ENCODE measurements at places on chromosomes 5 and 9.
A peak's percentile ranks its signal among the peaks of the same experiment; 100 is the strongest.

GRCh38 chr9:19231904-19232822, 1.7 kb downstream of the DENND4C start:
- no peak for DNase-seq

GRCh38 chr5:142527234-142527633, 158.7 kb downstream of the FGF1 start:
- DNase-seq, result no peak

DNA sequence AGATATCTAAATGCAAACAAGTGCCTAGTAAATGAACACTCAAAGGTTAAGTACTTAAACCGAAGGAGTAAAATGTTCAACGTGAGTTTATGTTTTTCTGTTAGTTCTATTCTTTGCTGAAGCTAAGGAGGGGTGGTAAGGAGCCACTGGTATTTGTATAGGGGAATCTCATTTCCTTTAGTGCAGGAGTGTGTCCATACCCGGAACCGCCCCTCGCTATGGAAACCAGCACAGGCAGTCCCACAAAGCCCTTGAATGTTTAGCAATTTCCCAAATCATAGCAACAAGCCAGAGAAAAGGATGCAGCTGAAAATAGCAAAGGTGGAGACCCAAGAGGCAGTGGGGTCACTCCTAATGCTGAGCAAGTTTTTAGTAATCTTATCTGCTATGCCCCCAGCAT, 78.8 kb upstream of the STK32A start:
- no peak for DNase-seq

DNA sequence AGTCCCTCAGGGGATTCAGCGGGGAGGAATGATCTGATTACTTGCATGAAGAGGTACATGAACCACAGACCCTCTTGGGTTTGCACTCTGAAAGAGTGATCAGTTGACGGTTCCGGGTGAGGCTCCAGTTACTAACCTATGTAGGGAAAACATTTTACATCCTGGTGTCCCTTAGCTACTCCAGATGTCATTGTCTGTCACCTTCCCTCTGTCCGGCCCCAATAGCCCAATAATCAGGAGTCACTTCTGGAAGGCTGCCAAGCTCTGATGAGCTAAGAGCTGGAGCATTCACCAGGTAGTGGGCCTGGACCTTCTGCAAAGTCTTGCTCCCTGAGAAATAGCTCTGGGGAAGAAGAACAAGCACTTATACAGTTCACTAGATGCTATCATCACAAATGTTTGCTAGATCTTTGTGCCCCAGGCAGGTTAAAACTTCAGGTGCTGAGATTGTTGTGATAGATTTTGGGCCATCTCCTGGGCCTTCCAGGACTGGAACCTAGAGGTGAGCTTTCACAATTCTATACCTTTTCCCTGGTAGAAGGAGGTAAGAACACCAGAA, 64.5 kb downstream of the ENTREP1 start:
- no peak for DNase-seq

DNA sequence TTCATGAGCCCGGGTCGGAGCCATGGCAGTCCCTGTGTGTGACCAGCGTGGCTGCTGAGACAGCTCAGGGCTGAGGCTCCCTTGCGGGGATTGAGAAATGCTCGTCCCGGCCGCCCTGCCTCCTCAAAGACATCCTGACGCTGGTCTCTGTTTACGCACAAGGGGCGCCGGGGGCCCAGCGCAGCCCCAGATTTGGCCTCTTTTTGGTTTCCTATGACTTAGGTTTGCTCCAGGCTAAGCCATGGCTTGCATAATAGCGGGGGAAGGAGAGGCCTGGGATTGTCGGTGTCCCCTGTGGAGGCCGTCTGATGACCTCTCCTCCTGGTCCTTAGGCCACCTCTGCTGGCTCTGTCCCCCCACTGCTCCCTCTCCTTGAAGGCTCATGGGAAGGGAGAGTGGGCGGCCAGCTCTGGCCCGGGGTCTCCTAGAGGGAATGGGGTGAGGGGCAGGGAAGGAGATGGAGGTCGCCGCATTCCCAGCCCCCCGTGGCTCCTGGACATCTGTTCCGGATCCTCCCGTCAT, 3.5 kb downstream of the LAMC3 start:
- no peak for DNase-seq

- DNase-seq, result peak; percentile 68
These were observed at the start of gene PPP6C for GRCh38 chr9:125189361-125190289. TSS of gene PPP6C (minus strand) at chr9:125189803. CDS start at chr9:125189718, 85 bp downstream.

DNA sequence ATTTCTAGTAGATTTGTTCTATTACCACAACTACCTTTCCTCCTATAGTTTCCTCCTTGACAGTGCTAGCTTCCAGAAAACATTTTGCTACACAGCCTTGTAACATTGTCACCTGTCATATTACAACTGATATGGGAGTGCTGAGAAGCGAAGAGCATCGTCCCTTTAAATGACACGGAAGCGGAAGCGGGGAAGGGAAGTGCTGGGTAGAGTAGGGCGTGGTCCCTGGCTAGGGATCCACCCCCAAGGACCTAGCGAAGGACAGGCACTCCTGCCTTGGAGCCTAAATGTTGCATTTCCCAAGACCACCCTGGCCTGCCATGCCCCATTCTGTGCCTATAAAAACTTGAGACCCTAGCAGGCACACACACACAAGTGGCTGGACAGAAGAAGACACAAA, 57.4 kb upstream of the RANBP6 start:
- no peak for DNase-seq

DNA sequence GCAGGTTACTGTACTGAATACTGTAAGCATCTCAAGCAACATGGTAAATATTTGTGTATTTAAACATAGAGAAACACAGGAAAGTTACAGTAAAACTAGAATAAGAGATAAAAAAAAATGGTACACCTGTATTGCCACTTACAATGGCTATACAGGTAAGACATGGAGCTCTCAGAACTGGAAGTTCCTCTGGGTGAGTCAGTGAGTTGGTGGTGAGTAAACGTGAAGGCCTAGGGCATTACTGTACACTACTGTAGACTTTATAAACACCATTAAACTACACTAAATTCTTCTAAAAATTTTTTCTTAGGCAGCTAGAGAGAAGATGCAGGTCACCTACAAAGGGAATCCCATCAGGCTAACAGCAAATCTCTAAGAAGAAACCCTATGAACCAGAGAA, 872.9 kb downstream of the TAF11L14 start:
- DNase-seq, result no peak

DNA sequence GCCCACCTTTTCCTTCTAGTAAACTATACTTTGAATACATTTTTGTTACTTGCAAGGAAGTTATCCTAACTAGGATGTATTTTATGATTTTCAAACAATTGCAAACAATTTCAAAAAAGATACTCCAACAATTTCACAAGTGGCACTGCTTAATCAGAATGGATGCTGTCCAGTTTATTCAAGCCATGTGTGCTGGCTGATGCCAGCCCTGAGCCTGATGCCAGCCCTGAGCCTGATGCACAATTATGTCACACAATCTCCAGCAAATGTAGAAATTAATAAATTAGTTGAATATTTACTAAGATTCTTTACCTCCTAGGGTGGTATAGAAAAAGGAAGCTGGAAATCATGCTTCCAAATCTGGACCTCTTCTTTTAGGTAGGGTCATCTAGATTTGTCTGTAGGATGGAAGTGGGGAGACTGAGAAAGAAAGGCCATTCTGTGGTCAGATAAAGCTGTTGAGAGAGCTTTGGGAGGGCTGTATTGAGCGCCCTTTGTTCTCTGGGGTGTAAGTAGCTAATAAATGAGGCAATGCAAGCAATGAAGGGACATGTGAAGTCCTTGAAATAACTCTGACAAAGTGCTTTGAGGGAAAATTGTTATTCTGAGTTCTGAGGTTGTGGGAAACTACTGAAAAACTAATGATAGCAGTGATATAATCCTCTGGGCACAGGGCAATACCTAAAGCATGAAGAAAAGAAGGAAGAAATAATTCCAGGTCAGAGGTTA, 5.8 kb upstream of the C6 start:
- DNase-seq, result no peak

- DNase-seq, result peak; percentile 89
These were observed 51.9 kb downstream of the NIPAL4 start for GRCh38 chr5:157511651-157512644.

GRCh38 chr5:9536717-9537116, 9.2 kb downstream of the SEMA5A start:
- DNase-seq, result no peak

GRCh38 chr9:135103931-135104639, 16.6 kb downstream of the OLFM1 start:
- DNase-seq, result no peak

- DNase-seq, result peak; percentile 76
These were observed 106.1 kb upstream of the CPEB4 start for GRCh38 chr5:173781816-173782670.

DNA sequence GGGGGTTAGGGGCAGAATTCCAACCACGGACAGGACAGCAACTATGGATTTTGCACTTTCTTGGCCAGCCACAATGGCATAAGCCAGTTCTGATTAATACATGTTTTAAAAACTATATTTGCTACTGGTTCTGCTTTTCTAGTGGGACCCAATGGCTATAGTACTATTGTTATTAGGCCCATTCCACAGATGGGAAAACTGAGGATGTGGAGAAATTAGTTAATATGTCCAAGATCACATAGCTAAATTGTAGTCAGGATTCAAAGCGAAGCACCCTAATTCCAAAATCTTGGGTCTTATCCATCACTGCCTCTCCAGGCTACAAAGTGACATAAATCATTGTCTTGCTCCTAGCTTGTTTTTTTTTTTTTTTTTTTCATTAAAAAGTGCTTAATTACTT, 133.9 kb downstream of the PJA2 start:
- DNase-seq, result no peak

GRCh38 chr5:160342413-160342941, 27.9 kb downstream of the C1QTNF2 start:
- peak; percentile 28 for DNase-seq

DNA sequence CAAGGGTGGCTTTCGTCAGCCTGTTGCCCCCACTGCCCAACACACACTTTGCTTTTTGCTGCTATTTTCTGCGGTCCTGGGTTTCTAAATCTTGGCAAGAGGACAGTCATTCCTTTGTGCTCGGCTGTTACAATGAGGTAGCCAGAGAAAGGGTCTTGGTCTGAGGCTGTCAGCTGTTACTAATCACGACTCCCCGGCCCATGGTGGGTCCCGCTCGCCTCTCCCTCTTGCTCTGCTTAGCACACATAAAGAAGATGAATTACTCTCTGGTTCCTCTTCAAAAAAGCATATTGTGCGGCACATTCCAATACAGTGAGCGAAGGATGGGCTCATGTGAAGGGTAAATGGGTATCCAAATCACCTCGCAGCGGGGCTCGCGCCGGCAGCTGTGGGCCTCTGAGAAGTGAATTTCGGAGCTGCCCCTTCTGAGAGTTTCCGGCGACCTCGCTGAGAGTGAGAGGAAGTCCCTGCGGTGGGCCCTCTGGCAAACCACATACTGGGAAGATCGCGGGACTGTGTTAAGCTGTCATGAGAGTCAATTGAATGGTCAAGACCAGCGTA, 56.0 kb downstream of the SLC1A3 start:
- no peak for DNase-seq

DNA sequence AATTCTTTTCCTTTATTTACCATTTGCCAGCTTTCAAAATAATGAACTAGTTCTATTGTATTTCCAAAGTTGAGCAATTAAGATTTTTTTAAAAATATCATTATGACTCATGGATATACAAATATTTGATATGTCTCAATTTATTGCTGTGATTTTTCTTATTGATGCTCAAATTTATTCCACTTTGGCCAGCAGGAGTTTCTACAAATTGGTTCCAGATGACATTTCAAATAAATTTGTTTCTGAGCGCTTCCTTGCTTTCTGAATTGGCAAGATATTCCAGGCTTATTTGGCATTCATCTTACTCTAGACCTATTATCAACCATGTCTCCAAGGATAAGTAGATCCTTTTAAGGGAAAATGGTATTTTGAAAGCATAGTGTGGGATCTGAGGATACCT, 58.5 kb upstream of the TJP2 start:
- DNase-seq, result no peak

- no peak for DNase-seq
These were observed 373.0 kb upstream of the MEF2C start for GRCh38 chr5:89255845-89256463.

- no peak for DNase-seq
These were observed 28.4 kb upstream of the TIFAB start for GRCh38 chr5:135480511-135480910.

GRCh38 chr5:91449083-91449482, 66.0 kb upstream of the ARRDC3 start:
- no peak for DNase-seq

DNA sequence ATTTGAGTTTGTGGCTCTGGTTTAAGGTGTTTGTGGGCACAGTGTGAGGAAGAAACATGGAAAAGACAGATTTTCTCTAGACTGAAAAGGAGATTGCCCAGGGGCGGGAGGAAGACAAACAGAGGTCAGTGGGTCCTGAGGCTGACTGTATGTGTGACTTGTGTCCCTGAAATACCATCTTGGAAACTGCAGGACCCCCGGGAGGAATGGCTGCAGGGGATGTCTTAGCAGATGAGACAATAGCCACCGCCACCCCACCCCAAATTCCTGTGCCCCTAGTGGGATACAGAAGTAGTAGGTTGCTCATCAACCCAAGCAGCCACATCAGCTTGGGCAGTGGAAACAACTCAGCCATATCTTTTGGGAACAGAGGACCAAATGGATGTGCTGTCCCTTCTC, 1.7 kb upstream of the PSAT1 start:
- no peak for DNase-seq

GRCh38 chr9:35618854-35619799, 914 bp upstream of the CD72 start:
- no peak for DNase-seq

DNA sequence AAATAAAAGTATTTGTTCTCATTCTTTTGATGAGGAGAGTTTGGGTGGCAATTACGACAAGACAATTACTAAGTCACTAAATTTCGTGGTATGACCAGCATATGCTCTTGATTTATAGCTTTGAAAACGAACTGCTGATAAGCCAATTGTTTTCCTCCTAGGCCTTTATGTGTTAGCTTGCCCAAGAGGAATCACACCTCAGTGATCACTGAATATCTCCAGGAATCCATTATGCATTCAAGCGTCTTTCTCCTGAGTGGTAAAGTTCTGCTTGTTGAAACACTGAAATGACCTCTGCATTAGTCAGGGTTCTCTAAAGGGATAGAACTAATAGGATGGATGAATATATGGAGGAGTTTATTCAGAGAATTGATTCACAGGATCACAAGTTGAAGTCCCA, 677.7 kb upstream of the MEF2C start:
- no peak for DNase-seq

GRCh38 chr5:92884469-92884868, 696.5 kb downstream of the NR2F1-AS1 start:
- no peak for DNase-seq

GRCh38 chr5:136066661-136067271, 38.0 kb downstream of the TGFBI start:
- DNase-seq, result no peak

- no peak for DNase-seq
These were observed 301.3 kb upstream of the ADCY2 start for GRCh38 chr5:7094626-7095025.

DNA sequence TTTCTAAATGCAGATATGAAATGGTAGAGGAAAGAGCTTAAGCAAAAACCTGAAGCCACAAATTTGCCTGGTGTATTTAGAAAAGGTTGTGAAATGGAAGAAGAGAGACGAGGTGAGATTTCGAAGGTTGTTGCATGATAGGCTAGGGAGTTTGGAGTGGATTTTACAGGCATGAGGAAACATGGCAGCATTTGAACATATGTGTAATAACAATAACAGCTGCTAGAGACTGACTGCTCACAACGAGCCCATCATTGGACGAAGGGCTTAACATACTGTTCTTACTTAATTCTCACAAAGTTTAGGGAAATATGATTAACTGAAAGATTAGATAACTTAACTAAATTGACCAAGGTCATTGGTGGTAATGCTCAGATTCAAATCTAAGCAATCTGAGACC, 108.1 kb downstream of the JAKMIP2 start:
- no peak for DNase-seq
